ENCODE measurements at places on chromosomes 6 and 20. TPM values are rescaled to one million over a fixed set of nuclear protein-coding genes. Genes with fewer than 3 reads are reported as not detected.

The SNAP91 gene
- 5.2 TPM for total RNA-seq

The TBXT gene
- total RNA-seq: not detected

The PNLDC1 gene
- total RNA-seq: not detected

The CRISP2 gene
- not detected for total RNA-seq

The MICB gene
- total RNA-seq: 1.6 TPM

The BACH2 gene
- 7.5 TPM for total RNA-seq

The MAPK13 gene
- total RNA-seq: 5.6 TPM

The GLP1R gene
- total RNA-seq: 0.58 TPM

The SLC17A1 gene
- total RNA-seq: not detected

The NKAIN4 gene
- 4.0 TPM for total RNA-seq

The ZSCAN23 gene
- 15.5 TPM for total RNA-seq

The GRM4 gene
- 0.11 TPM for total RNA-seq

The SLC13A3 gene
- 5.4 TPM for total RNA-seq

The C20orf96 gene
- 5.0 TPM for total RNA-seq

The RIOK1 gene
- total RNA-seq: 26.3 TPM

The RAD21L1 gene
- total RNA-seq: not detected

The HACE1 gene
- 39.8 TPM for total RNA-seq

The HLA-DOA gene
- 2.7 TPM for total RNA-seq

The MEP1A gene
- total RNA-seq: not detected

The FGD2 gene
- 12.8 TPM for total RNA-seq

The SLC4A11 gene
- 0.37 TPM for total RNA-seq

The KIAA0408 gene
- 40.8 TPM for total RNA-seq

The MYL9 gene
- 42.6 TPM for total RNA-seq

The FOXQ1 gene
- total RNA-seq: 10.8 TPM

The FILIP1 gene
- 43.7 TPM for total RNA-seq

The PTCHD4 gene
- total RNA-seq: 0.95 TPM

The KIF25 gene
- total RNA-seq: not detected

The RFX6 gene
- not detected for total RNA-seq

The CST2 gene
- total RNA-seq: not detected

The PKHD1 gene
- total RNA-seq: 3.6 TPM

The ABHD16B gene
- total RNA-seq: not detected

The CTAGE9 gene
- total RNA-seq: not detected

The UCKL1 gene
- total RNA-seq: 20.1 TPM

The PRDM13 gene
- total RNA-seq: not detected

The EFCAB8 gene
- total RNA-seq: 0.95 TPM

The CDH26 gene
- total RNA-seq: 4.1 TPM

The BMP5 gene
- total RNA-seq: 78.7 TPM

The SGK2 gene
- 6.2 TPM for total RNA-seq

The RXRB gene
- total RNA-seq: 21.4 TPM

The NAA20 gene
- 42.3 TPM for total RNA-seq

The DPPA5 gene
- total RNA-seq: not detected

The ME1 gene
- 12.3 TPM for total RNA-seq

The ZNF343 gene
- total RNA-seq: 15.4 TPM

The CCDC167 gene
- total RNA-seq: 10.4 TPM

The DEFB124 gene
- total RNA-seq: not detected

The PRND gene
- total RNA-seq: 30.6 TPM

The FAM209B gene
- total RNA-seq: not detected
